ENCODE measurements at places on chromosomes 4 and X. TPM values are rescaled to one million over a fixed set of nuclear protein-coding genes. Genes with fewer than 3 reads are reported as not detected.

AFP gene
- 2.0 TPM for total RNA-seq

CDS1 gene
- 0.05 TPM for total RNA-seq

FHDC1 gene
- 0.30 TPM for total RNA-seq

MAGEA10 gene
- total RNA-seq: not detected

Measured in smooth muscle cell of the umbilical artery (primary cell).